ENCODE measurements at places on chromosomes 11 and 22.

GRCh38 chr11:59172345-59173079 lies 580 bp downstream of the DTX4 start:
- DNase-seq: no peak

DNA sequence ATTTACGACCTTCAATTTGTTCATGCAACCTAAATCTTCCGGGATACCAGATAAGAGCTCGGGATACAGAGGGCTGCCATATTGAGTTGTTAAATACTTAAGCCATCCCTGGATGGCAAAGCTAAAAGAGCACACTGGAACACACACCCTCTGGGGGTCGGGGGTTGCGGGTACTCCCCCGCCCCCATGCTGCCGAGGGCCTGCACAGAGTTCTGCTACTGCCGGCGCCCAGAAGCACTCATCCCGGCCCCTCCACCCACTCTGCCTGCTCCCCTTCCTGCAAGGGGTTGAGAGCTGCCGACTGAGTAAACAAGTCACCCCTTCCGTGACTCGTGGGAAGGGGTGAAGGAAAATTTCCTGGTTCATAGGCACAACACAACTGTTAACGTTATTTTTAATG lies 9.3 kb upstream of the MMP13 start:
- DNase-seq: no peak

DNA sequence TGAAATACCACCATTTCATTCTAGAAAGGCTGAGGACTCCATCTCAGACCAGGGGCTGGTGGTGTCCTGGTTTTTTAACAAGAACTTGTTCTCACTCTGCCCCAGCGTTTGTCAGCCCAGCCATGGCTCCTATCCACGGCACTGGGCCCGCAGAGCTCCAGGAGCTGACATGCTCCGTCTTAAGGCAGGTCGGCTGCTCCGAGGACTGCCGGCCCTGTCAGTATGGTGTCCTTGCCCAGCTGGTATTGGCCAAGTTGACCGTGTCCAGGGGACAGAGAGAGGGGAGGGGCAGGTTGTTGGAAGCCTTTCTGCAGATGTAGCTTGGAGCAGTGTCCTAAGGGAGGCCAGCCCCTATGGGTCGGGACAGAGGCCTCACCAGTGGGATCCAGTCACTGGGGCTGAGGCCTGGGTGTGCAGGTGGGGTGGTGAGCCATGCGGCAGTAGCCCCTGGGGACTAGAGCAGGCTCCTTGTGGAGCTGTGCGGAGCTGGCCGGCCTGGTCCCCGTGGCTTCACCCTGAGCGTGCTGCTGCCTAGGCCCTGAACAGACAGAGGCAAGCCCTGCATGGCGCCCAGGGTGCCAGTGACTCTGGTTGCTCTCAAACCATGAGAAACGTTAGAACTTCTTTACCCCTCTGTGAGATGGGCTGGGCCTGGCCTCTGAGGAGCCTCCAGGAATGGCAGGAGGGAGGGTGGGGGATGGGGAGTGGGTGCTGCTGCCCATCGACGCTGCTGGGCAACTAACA lies 39.9 kb upstream of the KCNQ1OT1 start:
- no peak for DNase-seq

- DNase-seq: no peak
Measured at GRCh38 chr22:31083923-31084810, 3.0 kb downstream of the SMTN start.

DNA sequence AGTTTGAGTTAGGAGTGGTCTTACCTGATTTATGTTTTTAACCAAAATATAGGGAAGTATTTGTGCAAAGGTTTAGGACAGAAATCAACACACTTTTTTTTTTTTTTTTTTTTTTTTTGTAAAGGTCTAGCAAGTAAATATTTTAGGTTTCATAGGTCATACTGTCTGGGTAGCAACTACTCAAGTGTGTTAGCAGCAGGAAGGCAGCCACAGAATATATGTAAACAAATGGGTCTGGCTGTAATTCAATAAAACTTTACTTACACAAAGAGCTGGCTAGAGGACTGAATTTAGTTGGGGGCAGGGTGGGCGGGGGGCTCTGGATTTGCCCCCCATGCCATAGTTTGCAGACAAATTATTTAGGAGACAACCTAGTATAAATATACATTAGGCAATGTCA lies 510.4 kb downstream of the NELL1 start:
- DNase-seq: no peak

DNA sequence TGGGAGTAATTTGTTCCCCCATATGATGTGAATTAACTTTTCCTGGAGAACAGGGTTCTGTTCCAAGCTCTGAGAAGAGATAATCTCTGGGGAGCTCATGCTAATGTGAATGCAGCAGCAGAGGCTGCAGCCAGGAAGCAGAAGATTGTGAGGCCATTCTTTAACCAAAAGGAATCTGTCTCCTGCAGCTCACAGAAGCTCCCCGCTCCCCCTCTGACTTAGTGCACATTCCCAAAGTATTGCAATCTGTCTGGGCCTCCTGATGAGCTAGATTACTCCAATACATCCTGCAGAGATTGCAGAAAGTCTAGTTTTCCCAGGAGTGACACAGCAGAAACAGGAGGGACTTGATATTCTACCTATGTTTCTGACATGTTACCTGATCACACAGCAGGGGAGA lies 420.6 kb upstream of the FAT3 start:
- no peak for DNase-seq

GRCh38 chr22:46064228-46064965 lies 85.9 kb upstream of the PPARA start:
- no peak for DNase-seq

DNA sequence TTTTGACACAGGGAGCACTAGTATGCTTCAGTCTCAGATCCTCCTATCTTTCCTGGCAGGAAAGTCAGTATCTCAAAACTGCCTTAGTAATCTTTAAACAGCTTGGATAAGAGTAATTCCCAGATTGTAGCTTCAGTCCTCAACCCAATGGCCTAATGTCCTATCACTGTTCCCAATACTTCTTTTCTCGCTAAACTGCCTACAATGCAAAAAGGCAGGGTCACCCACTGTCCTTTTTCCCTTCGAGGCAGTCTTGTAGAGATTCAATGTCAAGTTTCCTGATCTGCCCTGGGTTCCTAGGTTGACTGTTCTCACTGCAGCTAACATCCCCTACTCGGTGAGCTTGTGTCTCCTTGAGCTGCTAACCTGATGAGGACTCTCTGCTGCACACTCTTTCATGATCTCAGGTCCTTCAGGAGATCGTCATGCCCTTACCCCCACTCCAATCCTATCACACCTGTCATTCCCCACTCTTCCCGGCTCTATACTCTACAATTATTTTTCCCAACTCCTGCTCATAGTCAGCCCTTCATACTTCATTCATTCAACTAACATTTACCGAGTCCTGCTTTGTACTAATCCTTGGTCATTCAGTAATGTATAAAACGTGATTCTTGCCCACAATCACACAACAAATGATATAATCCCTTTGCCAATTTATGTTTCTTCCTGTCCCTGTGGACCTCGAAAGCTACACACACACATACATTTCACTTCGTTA lies 904 bp downstream of the C2CD3 start:
- no peak for DNase-seq

- no peak for DNase-seq
Measured at GRCh38 chr11:80822308-80822707, 1381.5 kb upstream of the TENM4 start.

GRCh38 chr11:119094816-119095065 lies 6.9 kb downstream of the DPAGT1 start:
- DNase-seq: no peak

DNA sequence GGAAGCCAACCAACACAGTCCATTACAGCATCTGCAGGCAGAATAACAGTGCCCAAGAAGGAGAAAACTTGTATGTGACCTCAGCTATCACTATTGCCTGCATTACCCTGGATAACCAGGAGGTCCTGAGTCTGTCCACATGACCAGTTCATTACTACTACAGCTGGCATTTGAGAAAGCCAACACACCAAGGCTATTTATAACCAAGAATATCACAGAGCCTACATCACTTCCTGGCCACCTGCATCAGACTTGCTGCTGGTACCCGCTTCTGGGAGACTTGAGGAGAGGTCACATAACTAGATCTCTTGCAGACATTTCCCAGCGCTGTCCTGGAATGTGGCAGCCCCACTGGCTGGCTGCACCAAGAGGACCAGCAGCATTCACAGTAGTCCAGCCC lies 11.1 kb upstream of the OR56B4 start:
- DNase-seq: no peak

DNA sequence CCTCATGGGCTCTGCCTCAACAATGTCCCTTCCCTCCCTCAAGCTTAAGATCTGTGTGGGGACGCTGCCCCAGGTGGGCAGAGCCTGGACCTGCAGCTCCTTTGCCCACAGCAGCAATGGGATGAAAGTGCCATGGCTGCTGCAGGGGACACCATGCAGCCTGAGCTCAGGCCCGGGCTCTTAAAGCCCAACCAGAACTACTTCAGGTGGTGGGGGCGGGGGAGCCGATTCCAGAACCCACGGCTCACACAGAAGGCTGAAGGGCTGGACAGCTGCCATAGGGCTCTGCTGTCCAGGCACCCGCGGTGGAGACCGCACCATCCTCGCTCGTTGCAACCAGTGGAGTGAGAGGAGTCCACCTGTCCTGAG lies 12.5 kb downstream of the CHID1 start:
- DNase-seq: no peak

GRCh38 chr11:128530118-128531074 lies 57.0 kb downstream of the ETS1 start:
- DNase-seq: no peak

DNA sequence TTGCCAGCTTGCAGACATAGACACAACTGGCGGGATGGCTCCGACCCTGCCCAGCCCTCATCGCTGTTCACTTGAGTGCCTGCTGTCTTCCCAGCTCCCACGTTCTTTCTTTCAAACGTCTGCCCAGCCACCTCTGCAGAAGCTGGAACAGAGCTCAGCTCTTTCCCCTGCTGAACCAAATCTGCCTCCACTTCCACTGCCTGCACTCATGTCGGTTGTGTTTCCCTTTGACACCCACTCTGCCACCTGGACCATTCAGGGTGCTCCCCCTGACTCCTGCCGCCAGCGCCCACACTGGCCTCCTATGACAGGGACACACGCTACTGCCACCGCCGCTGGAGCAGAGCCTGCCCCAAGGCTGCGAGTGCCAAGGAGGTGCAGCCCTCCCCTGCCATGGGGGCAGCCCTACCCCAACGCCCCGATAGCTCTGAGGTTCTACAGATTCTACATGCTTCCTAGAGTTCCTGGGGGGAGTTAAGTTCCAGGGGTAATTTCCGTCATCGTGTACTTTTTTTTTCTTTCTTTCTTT lies 37.9 kb downstream of the TST start:
- DNase-seq: no peak

GRCh38 chr11:84313830-84314359 lies 1027.7 kb upstream of the CCDC90B start:
- no peak for DNase-seq

- no peak for DNase-seq
Measured at GRCh38 chr11:95100856-95101507, 11.3 kb downstream of the ENDOD1 start.

DNA sequence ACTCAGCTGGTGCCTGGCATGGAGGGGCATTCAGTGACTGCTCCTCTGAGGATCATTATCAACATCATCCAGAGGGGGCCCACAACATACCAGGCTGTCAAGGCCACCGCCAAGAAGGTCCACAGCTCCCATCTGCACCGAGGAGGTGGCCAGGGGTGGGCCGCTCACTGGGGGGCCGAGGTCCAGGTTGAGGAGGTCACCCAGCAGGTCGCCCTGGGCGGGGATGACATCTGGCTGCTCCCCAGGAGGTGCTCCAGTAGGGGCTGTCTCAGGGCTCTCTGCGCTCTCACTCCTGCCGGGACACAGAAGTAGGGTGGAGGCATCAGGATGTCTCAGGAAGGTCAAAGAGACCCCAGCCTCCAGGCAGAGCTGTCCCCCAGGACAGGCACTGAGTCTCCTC lies 25.1 kb upstream of the RASL10A start:
- DNase-seq: no peak

- DNase-seq: no peak
Measured at GRCh38 chr22:49373801-49374226, 453.9 kb downstream of the BRD1 start.

GRCh38 chr11:118911113-118911879 lies 14.4 kb downstream of the BCL9L start:
- DNase-seq: peak; percentile 54

DNA sequence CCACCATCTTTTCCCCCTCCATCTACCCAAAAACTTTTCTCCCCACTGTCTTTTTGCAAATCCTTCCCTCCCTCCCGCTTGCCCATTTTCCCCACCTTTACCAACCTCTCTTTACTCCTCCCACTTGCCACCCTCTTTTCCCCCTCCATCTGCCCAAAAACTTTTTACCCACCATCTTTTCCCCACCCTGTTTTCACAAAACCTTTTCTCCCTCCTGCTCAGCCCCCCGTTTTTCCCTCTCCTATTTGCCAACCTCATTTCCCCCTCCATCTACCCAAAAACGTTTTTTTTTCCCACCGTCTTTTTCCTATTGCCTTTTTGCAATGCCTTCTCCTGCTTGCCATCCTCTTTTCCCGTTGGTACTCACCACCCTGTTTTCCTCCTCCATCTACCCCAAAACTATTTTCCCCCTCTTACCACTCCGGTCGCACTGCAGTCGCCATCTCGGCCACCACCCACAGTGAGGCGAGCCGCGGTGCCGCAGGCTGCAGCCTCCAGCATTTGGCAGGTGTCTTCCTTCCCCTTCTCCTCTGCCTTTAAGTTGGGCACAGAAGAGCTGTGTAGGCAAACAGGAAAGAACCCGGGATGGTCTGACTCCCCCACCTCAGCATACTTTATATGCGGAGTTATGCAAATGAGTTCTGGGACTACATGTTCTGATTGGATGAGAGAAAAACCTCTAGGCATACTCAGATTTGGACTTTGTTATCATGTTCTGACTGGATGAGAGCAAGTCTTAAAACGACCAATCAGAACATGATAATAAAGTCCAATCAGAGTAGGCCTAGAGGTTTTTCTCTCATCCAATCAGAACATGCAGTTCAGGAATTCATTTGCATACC lies 121.2 kb upstream of the VPREB1 start:
- no peak for DNase-seq

DNA sequence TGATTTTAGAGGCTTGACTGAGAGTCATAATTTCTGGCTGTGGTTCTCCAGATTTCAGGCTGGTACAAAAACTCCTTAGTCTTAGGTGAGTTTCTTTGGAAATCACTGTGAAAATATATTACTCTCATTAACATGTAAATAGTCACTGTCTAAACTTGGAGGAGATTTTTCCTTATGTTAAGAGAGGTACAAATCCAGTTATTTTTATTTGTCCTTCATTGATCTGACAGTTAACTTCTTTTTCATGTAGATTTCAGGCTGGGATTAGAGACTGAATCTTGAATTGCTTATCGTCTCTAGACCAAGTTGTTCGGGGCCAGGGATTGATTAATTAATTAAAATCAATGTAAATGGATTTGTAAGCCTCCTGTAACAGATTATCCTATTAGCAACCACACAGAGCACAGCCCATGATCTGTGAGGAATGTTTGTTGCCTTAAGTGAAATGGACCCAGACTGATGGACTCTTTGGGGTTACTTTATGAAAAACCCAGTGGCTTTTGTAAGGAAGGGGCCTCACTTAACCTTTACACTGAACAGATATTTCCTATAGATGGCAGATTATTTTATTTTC lies 21.1 kb downstream of the TEAD1 start:
- no peak for DNase-seq

All from stimulated activated naive CD4-positive, alpha-beta T cell (primary cell).